ENCODE measurements at places on chromosomes 2 and 18.

GRCh38 chr2:45545943-45546342 lies 65.1 kb downstream of the SRBD1 start:
- DNase-seq: no peak

DNA sequence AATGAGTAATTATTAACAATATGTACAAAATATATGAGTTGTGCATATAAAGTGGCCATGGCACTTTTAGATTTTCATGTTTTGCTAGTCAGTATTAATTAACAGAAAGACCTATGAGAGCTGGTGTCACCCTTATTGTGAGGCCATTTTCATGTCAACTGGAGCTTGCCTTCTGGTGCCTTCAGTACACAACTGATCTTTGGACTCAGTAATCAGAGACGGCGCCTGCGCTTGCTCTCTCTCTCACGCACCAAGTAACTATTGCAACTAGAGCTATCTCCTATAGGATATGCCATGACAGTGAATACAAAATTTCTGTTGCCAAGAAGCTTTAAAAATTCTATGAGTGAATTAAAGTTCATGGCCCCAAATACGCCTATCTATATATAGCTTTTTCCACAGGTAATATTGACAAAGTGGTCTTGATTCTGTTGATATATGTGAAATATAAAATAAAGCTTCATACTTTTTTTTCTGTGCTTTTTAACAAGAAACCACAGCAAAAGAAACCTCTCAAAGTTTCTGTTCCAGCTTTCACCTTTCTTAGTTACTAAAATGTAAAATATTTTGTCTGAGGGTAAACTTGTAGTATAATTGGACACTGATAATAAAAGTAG lies 2.9 kb downstream of the SERTAD2 start:
- DNase-seq: no peak

DNA sequence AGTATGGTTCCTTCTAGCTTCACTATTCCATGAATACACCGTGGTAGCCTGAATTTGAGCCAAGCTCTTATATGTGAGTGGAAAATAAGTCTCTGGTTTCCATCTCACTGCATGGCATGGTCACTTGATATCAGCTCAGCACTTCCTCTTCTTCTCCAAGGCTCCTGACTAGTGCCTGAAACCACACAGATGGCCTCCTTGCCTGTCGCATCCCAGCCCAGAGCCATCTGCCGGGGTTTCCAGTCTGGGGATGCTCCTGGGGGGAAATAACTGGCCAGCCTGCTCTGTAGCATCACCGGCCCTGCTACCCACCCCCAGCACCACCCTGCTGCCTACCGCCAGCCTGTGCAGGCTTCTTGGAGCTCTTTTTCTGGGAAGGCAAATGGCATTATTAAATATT lies 7.7 kb upstream of the MARCHF4 start:
- no peak for DNase-seq

DNA sequence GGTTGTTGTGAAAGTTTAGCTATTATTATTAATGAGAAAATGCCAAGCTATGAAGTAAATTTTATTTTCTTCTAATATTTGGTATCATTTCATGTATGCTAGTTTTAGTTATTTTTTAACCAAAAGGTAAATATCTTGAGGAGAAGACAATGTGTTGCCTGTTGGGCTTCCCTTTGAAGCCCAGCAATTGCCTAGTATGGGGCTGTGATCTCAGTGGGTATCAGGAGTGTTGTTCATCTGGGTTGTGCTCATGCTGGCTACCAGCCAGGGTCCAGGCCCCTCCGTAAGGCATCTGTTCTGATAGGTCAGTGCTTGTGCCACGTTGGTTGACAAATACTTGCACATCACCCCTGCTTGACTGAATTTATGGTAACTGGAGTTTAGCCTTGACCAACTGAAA lies 38.0 kb upstream of the DARS1 start:
- DNase-seq: no peak

GRCh38 chr2:109120166-109120565 lies 8.8 kb upstream of the SH3RF3 start:
- no peak for DNase-seq

- DNase-seq: no peak
These were observed 48.1 kb upstream of the RBMS1 start for GRCh38 chr2:160541745-160542144.

GRCh38 chr2:121596221-121597080 lies 52.8 kb downstream of the CLASP1 start:
- DNase-seq: peak; percentile 75

DNA sequence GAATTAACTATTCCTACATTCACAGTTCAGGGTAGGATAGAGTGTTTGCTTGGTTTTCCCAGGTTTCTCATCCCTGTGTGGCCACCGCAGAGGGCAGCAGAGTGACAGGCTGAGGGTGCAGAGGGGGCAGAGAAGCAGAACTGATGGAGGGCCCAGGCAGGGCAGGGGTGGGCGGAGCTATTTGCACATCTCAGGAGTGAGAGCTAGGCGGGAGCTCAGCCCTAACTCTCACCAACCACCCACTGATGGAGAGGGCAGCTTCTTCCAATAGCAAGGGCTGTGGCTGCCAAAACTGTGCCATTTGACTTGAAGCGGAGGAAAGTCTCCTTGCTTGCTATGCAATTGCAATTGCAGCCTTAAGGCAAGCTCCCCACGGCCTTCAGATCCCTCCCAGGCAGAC lies 12.0 kb upstream of the DARS1 start:
- DNase-seq: no peak

- DNase-seq: no peak
These were observed 5.1 kb downstream of the ITGB6 start for GRCh38 chr2:160194946-160195345.

DNA sequence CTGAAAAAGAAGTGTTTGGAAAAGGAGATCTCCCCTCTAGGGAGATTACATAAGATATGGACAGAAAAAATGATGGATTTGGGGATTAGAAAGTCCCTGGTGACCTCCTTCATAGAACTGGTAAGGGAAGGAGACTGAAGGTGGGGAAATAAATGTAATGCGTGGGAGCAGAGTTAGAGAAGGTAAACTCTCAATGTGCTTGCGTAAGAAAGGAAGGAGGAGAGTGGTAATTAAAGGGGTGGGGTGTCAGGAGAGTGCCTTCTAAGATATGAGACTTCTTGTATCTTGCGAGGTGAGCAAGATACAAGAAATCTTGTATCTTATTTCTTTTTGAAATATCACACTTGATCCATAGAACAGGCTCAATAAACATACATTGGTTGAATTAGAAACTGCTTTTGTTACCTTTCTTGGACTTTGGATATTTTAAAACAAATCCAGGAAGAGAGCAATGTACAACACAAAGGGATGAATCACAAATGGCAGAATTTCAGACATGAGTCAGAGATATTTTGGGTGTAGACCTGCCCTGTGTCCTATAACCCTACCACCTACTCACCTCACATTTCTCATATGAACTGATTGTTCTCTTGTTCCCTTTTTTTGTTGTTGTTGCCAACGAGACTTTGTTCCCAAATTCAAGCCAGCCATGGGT lies 342.4 kb downstream of the INSIG2 start:
- DNase-seq: no peak

Measured in LNCaP clone FGC (cell line).